ENCODE measurements at places on chromosomes 5 and 9.

GRCh38 chr5:17796757-17797396 lies 162.6 kb downstream of the TAF11L14 start:
- DNase-seq, result no peak

DNA sequence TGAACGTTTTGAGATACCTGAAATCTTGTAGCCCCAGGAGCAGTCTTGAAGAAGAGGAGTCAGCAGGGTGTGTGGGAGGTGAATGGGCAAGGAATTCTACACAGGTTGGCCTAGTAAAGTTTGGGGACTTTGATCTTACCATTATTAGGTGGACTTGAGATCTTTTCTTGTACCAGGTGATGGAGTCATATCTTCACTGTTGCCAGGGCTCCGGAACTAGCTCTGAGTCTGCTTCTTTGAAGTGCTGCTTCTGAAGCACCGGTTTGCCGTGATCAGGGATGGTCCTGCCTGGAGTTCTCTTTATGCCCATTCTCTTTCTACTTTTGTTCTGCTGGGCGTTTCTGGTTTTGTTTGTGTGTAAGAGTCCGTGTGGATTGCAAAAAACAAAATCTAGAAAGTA lies 27.4 kb downstream of the RCL1 start:
- DNase-seq, result no peak

DNA sequence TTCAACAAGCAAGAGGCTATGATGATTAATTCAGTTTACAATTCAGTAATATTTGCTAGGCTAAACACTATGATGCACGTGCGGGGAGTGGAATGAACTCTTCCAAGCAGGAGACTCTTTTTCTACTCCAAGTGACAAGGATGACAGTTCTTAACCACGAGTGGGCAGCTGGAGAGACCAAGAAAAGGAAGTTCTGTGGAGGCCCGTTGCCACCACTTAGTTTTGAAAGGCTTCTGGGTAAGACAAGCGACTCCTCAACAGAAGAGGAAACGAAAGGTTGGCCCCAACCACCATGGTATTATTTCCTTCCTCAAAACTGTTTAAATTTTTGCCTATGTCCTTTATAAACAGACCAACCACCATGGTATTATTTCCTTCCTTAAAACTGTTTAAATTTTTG lies 2.8 kb downstream of the DCAF12 start:
- DNase-seq, result no peak

GRCh38 chr9:16139774-16140173 lies 586.9 kb downstream of the CCDC171 start:
- DNase-seq, result no peak

DNA sequence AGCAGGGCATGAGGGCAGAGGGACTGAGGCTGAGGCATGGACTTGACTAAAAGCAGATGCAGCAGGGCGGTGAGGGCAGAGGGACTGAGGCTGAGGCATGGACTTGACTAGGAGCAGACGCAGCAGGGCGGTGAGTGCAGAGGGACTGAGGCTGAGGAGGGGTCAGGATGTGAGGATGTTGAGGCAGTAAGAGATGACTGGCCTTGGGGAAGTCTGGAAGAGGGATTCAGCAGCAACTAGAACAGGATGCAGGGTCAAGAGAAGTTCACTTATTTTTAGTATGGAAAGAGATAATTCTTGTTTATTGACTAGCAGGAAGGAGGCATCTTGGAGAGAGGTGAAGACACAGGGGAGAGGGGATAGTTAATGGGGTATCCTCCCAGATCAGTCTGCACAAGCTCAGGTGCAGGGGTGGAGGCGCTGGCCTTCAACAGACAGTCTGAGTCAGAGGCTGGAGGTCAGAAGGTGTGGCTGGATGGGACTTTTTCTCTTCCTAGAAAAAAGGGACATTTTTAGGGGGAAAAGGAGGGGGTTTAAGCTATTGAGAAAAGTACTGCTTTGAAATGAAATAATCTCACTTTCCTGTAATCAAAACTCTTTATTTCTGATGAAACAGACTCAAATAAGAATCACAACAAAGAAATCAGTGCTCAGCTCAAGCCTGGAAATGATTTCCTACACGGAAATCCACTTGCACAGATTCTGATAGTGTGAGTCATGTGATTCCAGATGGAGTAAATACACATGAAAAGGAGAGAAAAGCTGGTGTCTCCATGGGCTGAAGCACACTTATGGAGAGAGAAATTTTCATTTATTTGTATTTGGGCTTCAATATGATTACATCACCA lies 130.9 kb downstream of the PALM2AKAP2 start:
- DNase-seq, result peak; percentile 68

DNA sequence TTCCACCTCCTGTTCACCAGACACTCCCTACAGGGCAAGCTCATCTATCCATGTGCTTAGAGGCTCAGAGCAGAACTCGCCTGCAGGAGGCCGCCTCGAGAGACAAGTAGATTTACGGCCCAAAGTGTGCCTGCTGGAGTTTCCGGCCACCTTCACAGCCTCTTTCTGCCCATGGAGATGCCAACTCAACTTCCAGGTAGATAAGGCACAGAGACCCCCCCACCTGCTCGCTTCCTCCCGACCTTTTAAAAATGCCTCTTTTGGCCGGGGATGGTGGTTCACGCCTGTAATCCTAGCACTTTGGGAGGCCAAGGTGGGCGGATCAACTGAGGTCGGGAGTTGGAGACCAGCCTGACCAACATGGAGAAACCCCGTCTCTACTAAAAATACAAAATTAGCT lies 46.6 kb downstream of the EXD3 start:
- no peak for DNase-seq

- DNase-seq, result no peak
Observed at GRCh38 chr9:8668751-8669150, 869.2 kb upstream of the DMAC1 start.

- no peak for DNase-seq
Observed at GRCh38 chr5:13249854-13250253, 694.6 kb downstream of the DNAH5 start.

DNA sequence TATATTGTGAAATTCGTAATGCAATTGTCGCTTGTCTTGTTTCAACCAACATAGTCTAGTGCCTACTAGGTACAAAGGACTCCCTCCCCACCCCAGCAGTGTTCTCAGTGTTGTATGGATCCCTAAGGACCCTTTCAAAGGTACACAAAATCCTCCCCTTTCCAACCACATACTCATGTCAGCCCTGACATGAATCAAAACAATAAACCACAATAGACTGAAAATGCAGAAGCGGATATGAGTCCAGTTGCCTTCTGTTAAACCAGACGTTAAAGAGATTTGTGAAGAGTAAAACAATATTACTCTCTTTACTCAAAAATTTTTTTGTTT lies 82.4 kb upstream of the IFNK start:
- DNase-seq, result no peak

DNA sequence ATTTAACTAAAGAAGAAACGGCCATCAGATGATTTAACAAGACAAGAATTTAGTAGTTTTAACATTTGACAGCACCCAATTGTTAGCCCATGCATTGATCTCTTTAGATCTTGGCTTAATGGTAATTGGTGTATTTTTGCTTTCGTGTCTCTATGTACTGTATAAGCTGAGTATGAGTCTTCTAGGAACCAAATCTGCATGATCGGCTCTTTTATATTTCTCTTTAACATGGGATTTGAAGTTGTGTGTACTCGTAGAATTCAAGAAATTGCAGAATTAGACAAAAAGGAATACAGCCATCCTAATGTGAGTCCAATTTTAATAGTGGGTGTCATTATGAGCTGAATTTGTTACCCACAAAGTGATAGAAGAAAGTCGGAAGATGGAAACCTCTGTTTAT lies 438.9 kb upstream of the WWC1 start:
- no peak for DNase-seq

- no peak for DNase-seq
Observed at GRCh38 chr9:82457298-82457697, 468.7 kb downstream of the SPATA31D1 start.

DNA sequence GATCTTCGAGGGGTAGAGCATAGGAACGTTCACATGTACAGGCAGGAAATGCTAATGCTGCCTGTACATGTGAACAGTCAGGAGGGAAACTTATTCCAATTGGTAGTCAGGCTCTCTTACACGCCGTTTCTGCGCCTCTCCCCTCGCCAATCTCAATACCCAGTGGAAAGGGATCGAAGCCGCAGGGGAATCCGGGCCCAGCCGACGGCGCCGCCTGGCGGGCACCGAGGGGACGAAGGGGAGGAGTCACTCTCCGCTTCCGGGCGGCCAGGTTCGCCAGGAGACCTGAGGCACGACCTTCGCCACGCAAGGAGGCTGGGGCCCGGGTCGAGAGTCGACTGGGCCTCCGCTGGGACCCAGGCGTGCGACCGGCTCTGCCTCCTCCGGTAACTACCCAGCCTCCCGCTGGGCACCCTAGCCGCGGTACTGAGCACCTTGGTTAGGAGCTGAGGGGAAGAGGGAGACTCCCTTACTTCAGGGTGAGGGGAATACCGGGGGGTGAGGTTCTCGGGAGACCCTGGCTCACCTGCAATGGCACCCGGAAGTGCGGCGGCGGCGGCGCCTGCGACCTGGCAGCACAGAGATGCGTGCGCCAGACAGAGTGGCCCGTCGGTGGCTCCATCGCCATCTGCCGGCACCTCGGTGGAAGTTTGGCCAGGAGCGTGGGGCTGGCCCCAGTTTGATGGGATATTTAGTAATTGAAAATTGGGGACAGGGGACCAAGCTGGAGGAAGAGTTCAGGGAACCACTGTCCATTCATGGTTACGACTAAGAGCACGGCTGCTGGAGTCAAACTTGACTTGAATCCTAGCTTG lies at the start of gene PIGO:
Gene PIGO (minus strand): TSS at position 557 of the 815 bp plus-strand sequence. CDS start 1,026 bp downstream, outside the sequence.
- DNase-seq, result peak; percentile 80

- no peak for DNase-seq
Observed at GRCh38 chr5:1199649-1200494, 1.5 kb upstream of the SLC6A19 start.

GRCh38 chr9:72489986-72490385 lies 31.4 kb upstream of the TMC1 start:
- no peak for DNase-seq

DNA sequence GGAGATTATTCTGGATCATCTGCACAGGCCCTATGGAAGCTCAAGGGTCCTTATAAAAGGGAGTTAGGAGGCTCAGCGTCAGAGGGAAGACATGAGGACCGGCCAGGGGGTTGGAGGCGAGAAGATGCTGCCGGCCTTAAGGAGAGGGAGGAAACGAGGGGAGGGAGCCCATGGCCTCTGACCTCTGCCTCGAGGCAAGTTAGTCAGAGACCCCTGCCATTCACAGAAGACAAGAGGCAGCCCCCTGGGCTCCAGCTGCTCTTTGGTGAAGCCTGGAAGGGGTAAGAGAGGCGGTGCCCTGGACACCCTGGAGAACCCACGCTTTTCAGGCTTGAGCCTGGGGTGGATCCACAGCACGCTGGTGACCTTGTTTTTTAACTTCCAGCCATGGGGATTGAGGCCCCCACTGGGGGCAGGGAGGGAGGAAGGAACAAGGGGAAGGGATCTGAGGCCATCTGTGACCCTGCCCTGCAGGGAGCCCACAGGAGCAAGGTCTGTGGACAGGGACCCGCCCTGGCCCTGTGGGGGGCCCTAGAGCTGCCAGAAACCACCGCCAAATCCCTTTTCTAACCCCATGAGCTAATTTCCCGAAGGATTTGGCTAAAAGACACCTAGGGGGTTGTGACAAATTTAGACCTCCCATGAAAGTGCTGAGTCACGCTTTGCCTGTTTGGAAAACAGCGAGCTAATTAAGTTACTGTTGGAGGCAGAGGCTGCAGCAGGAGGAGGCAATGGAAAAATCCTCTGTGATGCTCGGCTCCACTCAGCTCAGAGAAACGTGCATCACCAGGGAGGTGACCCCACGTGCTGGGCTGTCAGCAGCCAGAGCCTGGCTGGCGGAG lies 49.7 kb downstream of the OLFM1 start:
- no peak for DNase-seq

- DNase-seq, result no peak
Observed at GRCh38 chr9:81237565-81238231, 451.6 kb downstream of the TLE1 start.

- peak; percentile 1 for DNase-seq
Observed at GRCh38 chr5:90446961-90447360, 27.6 kb downstream of the MBLAC2 start.

DNA sequence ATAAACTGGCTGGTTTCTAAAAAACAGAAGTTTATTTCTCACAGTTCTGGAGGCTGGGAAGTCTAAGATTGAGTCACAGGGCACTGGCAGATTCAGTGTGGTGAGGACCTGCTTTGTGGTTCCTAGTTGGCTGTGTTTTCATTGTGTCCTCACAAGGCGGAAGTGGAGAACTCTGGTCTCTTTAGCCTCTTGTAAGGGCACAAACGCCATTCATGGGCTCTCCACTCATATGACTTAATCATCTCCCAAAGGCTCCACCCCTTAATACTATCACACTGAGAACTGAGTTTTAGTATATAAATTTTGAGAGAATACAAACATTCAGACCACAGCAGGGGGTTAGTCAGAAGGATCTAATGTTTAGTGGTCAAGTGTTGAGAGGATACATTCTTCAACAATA lies 208.2 kb downstream of the SEC61B start:
- peak; percentile 66 for DNase-seq

DNA sequence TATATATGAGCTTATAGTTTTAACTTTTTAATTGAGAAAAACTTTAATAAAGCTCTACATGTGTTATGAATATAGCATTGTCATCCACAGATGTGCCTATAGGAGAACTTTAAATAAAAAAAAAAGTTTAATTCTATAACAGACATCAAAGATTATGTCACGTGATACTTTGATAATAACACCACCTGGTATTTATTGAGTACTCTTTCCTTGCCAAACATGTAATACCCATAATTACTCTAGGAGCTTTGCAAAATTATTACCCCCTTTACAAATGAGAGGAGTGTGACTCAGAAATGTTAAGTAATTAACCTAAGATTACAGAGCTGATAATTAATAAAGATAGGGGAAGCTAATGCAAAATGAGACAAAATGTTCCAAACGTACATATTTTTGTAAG lies 43.0 kb downstream of the ITGA2 start:
- no peak for DNase-seq

GRCh38 chr5:102782217-102782872 lies 27.2 kb downstream of the PAM start:
- DNase-seq, result no peak

DNA sequence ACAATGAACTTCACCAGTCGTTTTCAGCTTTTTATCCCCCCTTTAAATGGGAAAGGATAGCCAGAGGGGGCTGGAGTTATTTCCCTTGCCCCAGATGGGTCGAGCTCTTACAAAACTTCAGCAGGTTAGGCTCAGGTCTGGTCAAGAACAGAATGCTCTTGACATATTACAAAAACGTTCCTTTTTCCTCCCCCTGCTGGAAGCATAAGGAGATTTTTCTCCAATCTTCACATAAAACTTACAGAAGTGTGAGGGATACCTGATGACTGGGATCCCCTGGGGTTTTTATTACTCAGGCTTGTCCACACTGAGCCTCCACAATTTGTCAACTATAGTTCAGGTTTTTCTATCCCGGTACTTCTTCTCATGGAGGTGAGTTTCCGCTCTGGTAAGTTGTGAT lies 60.8 kb downstream of the CSF2 start:
- DNase-seq, result peak; percentile 43

- no peak for DNase-seq
Observed at GRCh38 chr5:30752015-30752414, 441.5 kb upstream of the CDH6 start.

DNA sequence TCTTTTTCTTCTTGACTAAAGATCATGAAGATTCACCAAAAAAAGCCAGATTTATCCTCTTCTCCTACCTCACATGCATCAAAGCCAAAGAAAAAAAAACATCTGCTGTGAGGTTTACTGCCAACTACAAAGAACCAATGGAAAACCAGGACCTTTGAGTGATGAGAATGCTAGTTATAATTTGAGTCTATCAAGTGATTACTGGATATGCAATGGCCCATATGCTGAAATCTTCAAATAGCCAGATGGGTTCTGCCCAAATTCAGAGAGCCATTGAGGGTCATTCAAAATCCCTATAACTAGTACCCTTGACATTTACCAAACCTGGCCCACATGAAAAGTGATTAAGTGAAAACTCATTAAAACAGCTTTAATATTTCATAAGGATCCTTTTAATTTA lies 78.4 kb upstream of the ACO1 start:
- no peak for DNase-seq

Data from astrocyte of the spinal cord (primary cell).